ENCODE measurements at places on chromosomes 16 and 17.
A peak's percentile ranks its signal among the peaks of the same experiment; 100 is the strongest.

DNA sequence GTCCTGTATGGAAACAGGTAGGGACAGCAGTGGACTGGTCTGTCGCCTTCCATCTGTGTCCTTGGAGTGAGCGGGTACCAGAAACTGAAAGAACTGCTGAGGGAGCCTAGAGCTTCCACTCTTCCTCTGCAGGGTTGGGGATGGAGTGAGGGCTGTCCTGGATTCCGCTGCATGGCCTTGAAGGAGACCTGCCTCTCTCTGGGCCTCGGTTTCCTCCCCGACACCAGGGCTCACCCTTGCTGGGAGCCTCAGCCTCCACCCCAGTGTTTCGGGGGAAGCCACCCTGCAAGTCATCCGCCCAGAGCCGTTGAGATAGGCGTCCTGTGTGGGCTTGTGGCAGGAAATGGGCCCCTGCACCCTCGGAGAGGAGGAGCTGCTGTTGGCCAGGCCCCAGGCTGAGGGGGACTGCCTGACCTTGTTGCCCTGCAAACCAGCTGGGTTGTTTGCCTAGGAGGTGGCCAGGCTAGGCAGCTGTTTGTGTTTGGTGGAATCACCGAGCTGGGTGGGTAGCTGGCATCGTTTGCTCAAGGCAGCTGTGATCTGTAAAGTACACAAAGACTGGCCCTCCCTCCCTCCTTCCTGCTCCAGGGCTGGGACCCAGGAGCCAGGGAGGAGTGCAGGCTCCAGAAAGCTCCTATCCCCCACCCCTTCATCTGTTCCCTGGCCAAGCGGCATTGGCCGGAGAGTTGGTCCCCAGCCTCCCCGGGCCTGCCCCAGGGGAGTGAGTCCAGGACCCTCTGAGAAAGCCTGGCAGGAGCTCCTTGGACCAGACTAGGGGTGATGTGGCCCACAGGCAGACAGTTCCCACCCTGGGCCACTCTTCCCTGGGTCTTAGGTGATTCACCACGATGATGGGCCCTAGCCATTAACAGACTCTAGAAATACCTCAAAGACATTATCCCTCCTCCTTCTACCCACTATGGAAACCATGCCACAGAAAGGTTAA is 1.3 kb downstream of the RAB37 start:
- DNase-seq = peak; percentile 90

GRCh38 chr17:74760404-74761105 is 12.1 kb downstream of the NHERF1 start:
- DNase-seq = no peak

- no peak for DNase-seq
Measured at GRCh38 chr16:89616623-89617022, 3.2 kb downstream of the DPEP1 start.

GRCh38 chr16:51545951-51546350 is 394.9 kb upstream of the SALL1 start:
- DNase-seq = no peak

GRCh38 chr17:49548506-49549310 is 27.0 kb upstream of the NXPH3 start:
- DNase-seq = peak; percentile 76

GRCh38 chr16:49674351-49674851 is 181.5 kb downstream of the ZNF423 start:
- no peak for DNase-seq

GRCh38 chr17:62644487-62645173 is 17.2 kb downstream of the MRC2 start:
- no peak for DNase-seq

All from GM13976 (cell line).